NCI-H446 (cell line): ENCODE measurements at places on chromosomes 3 and 15.
A peak's percentile ranks its signal among the peaks of the same experiment; 100 is the strongest.

DNA sequence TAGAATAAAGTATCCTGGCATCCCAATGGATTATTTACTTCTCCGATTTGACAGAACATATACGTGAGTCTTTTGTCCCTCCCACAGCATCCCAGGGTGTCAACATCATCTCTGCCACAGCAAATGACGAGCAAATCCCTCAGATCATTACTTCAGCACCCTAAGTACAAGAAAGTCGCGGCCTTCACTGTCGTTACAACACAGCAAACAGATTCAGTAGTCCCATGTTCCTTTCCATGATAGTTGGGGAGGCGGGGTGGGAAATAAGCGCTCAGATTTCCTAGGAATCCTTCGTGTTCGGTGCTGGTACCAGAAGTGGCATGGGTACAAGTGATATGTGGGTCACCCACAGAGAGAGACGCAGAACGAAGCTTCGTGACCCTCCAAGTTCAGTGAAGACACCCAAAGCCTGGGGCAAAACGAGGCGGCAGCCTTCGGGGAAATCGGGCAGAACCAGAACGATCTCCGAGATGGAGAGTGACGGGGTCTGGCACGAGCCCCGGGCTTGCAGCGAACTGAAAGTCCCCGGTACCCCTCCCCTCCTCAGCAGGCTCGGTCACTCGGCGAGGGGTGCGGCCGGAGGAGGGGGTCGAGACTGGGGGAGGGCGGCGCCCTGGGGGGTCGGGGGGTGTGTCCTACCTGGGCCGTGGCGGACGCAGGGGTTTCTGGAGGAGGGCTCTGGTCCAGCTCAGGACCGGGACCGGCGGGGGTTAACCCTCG lies 619 bp downstream of the TTBK2 start:
- no peak for DNase-seq

- DNase-seq: peak; percentile 26
Observed at GRCh38 chr3:71064956-71065763, 518.4 kb downstream of the FOXP1 start.

DNA sequence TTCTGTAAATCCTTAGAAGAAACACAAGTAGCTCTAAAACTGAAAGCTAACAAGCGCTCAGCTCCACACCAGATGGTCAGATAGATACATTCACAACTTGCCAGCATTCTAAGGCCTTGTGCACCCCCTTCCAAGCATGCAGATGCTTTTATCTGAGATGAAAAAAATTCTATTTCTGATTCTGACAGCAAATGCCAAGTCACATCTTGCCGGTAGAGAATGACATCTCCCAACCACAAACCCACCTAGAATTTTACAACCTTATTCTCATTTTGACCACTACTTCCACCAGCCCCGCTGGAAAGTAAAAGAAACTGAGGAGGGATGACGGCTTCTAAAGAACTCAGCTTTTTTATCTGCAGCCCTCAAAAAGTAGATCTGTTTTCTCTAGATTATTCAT lies 57.7 kb downstream of the SUMF1 start:
- DNase-seq: no peak

- DNase-seq: no peak
Observed at GRCh38 chr15:57418635-57419034, 42.3 kb downstream of the CGNL1 start.

- DNase-seq: no peak
Observed at GRCh38 chr15:91484141-91484540, 369.4 kb upstream of the SLCO3A1 start.

DNA sequence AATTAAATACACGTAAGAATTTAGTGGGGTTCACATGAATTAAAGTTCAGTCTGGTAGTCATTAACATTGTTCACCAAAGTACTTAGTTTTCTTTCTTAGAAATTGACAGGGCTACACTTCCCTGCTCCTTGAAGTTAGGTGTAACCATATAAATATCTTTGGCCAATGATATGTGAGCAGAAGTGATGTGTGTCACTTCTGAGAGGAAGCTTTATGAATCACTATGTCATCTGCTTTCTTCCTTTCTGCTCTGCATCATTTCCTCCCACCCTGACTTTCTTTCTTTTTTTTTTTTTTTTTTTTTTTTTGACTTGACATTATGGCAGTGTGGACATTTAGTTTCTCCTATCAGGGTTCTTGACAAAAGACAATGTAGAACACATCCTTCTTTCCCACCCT lies 156.2 kb upstream of the COL8A1 start:
- DNase-seq: no peak

DNA sequence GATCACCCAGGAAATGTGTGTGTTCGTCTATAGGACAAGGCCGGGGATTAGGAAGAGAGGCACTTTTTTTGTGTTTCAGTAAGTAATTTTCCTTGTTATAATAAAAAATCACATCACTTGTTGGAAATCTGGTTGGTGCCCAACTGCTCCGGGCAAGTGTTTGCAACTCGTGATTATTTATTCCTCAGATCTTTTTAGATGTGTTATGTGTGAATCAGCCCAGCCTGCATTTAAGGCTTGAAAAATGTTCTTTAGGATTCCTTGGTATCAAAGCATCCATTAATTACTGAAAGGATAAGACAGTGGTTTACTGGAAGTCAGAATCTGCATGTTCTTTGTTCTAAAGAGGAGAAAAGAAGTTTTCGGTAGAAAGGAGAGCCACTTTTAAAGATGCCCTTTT lies 345.6 kb downstream of the FEZF2 start:
- no peak for DNase-seq

DNA sequence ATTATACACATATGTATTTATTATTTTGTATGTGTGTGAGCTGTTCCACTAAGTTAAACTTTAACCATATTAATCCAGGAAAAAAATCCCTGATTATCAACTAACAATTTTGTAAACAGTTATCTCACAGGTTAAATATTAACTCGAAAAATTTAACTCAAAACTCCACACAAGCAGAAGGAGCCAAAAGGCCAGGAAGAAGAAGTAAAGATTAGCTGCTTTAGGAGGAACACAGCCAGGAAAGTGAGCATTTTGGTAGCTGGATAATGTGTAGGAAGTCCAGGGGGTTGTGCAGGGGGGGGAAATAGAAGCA lies 425.0 kb downstream of the TIGIT start:
- DNase-seq: no peak

DNA sequence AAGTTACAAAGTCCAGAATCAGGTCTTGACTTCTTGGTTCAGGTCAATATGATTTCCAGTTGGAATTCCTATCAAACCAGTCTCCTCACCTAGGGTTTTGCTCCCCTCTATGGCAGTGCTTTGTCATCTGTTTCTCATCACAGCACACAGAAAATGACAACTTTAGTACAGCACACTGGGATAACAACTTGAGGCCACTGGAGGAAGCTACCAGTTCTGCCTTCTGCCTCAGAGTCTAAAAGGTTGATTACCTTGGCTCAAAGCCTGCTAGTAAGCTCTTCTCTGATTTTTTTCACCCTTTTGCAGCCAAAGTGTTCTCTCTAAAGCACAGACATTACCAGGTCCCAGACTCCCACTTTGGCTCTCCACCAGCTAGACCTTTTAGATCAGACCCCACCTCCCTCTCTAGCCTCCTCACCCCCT lies 24.8 kb upstream of the TRIM59 start:
- DNase-seq: no peak

DNA sequence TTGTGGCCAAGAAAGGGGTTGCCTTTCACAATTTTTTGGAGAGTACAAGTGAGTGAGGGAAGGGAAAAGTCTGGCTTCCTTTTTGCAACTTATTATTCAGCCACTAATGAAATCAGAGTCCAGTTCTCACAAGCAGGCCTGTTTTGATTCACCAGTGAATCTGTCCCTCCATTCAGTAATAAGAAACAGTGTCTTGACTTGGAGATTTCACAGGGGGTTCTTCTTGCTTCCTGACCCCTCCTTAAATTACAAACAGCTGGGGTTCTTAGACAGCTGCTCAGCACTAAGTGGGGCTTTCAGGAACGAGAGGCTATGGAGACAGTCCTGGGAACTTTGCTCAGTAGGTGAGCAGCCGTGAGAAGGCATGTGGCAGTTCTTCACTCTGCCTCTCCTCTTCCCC lies 24.5 kb downstream of the SEMA3G start:
- no peak for DNase-seq

- no peak for DNase-seq
Observed at GRCh38 chr15:45443645-45444044, 65.3 kb upstream of the GATM start.

DNA sequence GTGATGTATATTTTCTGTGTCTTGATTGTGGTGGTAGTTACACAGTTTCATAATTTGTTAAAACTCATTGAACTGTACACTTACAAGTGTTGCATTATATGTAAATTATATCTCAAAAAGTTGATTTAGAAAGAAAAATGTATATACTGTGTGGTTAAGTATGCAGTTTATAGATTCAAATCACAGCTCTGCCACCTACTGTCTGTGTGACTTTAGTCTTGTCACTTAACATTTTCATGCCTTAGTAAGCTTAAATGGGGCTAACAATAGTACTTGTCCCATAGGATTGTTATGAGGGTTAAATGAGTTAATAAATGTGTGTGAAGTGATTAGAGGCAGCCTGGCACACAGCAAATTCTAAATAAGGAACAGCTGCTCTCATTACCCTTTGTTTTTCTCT lies 120.9 kb upstream of the P2RY1 start:
- DNase-seq: no peak

- DNase-seq: no peak
Observed at GRCh38 chr3:193119926-193120325, 121.1 kb upstream of the PLAAT1 start.

DNA sequence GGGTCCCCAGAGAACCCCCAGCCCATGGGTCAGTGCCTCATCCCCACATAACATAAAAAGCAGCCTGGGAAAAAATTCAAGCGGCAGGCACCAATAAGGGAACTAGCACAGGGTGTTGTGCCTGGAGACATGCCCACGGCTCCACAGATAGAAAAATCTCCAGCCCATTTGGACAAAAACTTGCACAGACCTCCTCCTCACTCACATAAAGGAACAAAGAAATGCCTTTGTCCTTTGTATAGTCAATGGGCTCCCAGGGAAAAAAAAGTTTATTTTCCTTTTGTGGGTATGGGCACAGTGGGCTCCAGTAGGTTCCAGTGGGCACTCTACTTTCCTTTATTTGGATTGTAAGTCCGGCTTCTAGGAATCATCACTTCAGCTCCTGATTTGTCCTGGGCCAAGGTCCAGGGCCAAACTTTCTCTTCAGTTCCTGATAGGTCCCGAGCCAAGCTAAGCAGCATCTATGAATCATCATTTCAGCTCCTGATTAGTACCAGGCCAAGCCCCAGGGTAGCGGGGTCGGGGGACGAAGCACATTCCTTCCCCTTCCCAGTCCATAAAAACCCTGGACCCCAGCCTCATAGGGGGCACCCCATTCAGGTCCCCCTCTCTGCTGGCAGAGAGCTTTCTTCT lies 1.6 kb upstream of the DNAH12 start:
- no peak for DNase-seq

DNA sequence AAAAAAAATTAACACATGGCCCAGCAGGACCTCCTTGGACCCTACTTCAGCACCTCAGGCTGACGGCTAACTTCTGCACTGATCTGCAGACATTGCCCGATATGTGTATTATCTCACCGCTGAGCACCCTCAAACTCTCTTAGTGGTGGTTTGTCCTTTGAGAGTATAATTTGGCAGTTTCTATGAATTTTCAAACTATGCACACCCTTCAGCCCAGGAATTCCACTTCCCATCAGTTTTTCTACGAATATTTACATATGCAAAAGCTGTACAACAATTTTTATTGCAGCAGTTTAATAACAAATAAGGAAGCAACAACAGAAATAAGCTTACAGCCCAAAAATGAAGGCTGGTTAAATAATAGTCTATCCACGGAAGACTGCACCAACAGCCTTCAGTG lies 44.6 kb downstream of the HES1 start:
- no peak for DNase-seq

DNA sequence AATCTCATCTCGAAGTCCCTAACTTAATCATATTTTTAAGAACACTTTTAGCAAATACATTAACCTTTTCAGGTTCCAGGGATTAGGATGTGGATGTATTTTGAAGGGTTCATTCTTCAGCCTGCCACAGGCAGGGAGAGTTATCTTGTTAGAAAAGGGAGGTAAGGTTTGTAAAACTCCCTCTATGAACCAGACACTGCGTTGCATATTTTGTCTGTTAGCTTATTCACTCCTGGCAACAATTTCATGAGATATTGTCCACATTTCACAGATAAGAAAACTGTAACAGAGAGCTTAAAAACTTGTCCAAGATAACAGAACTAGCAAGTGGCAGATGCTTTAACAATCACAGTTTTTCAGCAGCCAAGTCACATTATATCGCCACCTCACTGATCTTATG lies 155.4 kb downstream of the DIPK2A start:
- no peak for DNase-seq

- no peak for DNase-seq
Observed at GRCh38 chr3:105364128-105364527, 2.6 kb upstream of the ALCAM start.

- DNase-seq: no peak
Observed at GRCh38 chr3:190073264-190074008, 47.3 kb downstream of the P3H2 start.

DNA sequence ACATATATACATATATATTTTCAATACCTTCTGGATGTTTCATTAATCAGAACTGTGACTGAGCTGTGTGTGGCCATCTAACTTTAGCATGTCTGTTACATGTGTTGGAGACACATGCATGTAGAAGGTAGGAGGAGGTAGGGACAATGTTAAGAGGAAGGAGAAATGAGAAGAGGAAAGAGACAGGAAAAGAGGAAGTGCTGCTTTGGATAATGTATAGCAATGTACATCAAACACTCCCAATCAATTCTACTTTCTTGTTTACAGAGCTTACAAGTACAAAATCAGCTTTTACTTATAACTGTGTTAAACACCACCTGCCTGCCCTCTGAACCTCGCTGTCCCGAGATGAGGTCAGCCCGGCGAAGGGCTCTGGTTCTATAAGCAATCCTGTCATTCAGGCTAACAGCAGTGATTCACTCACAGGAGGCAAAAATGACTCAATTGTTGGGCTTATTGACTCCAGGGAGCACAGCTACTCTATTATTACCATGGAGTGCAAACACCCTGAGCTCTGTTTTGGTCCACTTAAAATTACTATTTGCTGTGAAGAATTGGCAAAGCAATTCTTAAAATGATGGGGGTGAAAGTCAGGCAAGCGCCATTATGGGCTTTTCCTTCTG lies 188.9 kb downstream of the MEIS2 start:
- DNase-seq: no peak

- no peak for DNase-seq
Observed at GRCh38 chr3:181442066-181442465, 269.7 kb upstream of the SOX2 start.

DNA sequence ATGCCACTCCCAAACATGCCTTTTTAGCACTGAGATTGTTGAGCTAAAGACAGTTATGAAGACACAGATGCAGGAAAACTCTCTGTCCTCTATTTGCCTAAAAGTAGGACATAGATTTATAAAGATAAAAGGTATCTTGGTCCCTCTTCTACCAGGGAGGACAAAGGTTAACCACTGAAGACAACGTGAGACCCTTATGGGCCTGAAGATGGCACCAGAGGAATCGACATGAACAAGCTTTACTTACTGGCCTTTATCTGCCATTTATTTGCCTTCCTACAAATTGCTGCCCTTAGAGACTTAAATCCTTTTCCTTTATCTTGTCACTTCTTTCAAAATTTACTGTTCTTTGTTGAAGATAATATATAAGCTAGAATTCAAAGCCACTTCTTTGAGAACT lies 109.7 kb upstream of the FAM3D start:
- no peak for DNase-seq
